Small intestine (tissue), 16 donors: ENCODE measurements at places on chromosomes 7 and 10. TPM values are rescaled to one million over a fixed set of nuclear protein-coding genes. Genes with fewer than 3 reads are reported as not detected.

- H3K36me3 ChIP-seq, result no peaks in the 10 kb centered on the region
- H3K27ac ChIP-seq, result no peak overlapping the region
- H3K4me1 ChIP-seq, result peaks cover 28% of the 10 kb centered on the region
- DNase-seq, result peak; percentile 73
Observed at GRCh38 chr7:100604028-100604975, 2.1 kb downstream of the PCOLCE start.

- H3K27ac ChIP-seq, result peak overlapping the region; percentile 48
- peak; percentile 12 for DNase-seq
- H3K4me3 ChIP-seq, result no peak overlapping the region
- no peaks in the 10 kb centered on the region for H3K27me3 ChIP-seq
- no peaks in the 10 kb centered on the region for H3K36me3 ChIP-seq
Observed at GRCh38 chr10:59991117-59991516, 84.8 kb upstream of the CCDC6 start.

DNA sequence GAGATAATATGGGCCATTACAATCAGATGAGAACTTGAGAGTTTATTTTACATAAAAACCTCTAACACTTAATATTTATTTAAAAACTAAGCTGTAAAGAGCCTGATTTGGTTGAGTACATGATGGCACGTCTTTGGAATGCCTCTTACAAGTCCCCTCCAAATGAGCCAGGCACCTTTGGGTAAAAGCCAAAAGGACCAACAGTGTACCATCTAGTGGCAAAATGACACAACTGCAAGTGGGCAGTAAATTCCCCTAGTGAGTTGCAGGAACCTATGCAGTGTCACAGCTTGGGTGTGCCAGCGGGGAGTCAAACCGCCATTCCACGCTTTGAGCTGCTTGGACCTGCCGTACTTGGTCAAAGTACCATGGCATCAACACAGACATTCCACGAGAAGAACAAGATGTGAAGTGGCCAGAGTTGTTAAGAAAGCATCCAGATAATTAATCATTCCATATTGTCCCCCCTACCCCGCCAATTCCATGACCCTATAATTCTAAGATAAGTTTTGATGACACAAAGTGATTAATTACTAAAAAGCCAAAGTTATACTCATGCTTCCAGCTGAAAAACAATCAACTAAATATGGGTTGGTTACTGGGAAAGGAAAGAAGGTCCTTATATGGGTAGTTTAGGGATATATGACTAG lies 115.2 kb downstream of the SORBS1 start:
- H3K27me3 ChIP-seq, result no peaks in the 10 kb centered on the region
- no peak overlapping the region for H3K4me3 ChIP-seq
- no peaks in the 10 kb centered on the region for H3K36me3 ChIP-seq
- H3K27ac ChIP-seq, result no peak overlapping the region
- peaks cover 9% of the 10 kb centered on the region for H3K4me1 ChIP-seq

DNA sequence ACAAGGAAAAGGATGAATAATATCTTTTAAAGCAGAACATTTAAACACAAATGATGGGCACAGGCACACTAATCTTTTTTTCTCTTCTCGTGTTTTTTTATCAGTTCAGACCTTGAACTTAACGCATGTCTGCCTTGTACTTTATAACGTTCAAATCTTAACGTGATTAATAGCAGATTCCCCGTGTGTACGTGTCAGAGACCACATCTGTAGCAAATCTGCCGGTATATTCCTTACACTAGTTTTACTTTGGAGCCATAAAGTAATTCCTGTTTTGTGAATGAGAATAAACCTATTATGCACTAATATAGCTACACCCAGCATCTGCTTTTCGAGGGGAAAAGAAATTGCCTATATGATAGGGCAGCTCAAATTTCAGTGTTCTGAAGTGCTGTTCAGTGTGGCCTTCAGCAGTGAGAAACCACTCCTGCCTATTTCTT lies 166.0 kb upstream of the TCF7L2 start:
- DNase-seq, result peak; percentile 76
- peaks cover 4% of the 10 kb centered on the region for H3K4me1 ChIP-seq
- peaks cover 5% of the 10 kb centered on the region for H3K36me3 ChIP-seq
- H3K4me3 ChIP-seq, result peak overlapping the region; percentile 0

GRCh38 chr10:28991333-28992270 lies 297.3 kb upstream of the LYZL1 start:
- no peaks in the 10 kb centered on the region for H3K4me1 ChIP-seq
- no peaks in the 10 kb centered on the region for H3K27me3 ChIP-seq
- no peak overlapping the region for H3K27ac ChIP-seq
- no peak overlapping the region for H3K4me3 ChIP-seq
- H3K36me3 ChIP-seq, result no peaks in the 10 kb centered on the region

- no peaks in the 10 kb centered on the region for H3K27me3 ChIP-seq
- H3K27ac ChIP-seq, result no peak overlapping the region
- H3K4me1 ChIP-seq, result no peaks in the 10 kb centered on the region
- no peaks in the 10 kb centered on the region for H3K36me3 ChIP-seq
Observed at GRCh38 chr7:97081521-97082300, 35.8 kb upstream of the SDHAF3 start.

DNA sequence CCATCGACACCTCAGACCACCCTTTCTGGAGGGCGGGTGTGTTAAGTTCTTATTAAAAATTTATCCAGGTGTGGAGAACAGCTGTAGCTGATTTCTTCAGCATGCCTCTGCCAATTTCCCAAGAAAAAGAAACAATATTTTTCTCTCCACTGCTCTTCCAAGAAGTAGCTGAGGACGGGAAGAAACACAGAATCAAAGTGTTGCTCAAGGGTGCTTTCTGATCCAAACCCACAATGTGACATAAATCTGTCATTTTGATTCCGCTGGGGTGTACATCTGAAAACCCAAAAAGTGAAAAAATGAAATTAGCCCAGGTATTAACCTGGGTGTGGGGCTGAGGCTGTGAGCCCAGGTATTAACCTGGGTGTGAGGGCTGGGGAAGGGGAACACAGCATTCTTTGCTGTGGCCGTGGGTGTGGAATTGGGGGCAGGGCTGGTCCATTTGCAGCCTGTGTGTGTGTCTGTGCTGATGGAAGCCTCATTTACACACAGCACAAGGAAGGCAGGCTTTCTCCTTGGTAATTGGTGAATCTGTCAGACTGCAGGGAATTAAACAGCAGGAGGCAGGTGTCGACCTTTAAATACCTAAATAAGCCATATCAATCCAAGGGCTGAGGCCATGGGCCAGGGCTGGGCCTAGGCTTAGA lies 48.4 kb upstream of the CCDC3 start:
- no peaks in the 10 kb centered on the region for H3K4me1 ChIP-seq
- H3K4me3 ChIP-seq, result no peak overlapping the region
- no peak for DNase-seq
- peaks cover 3% of the 10 kb centered on the region for H3K27me3 ChIP-seq
- no peak overlapping the region for H3K27ac ChIP-seq

GRCh38 chr10:58010073-58010702 lies 257.5 kb downstream of the IPMK start:
- H3K27me3 ChIP-seq, result no peaks in the 10 kb centered on the region
- H3K27ac ChIP-seq, result no peak overlapping the region
- H3K4me1 ChIP-seq, result no peaks in the 10 kb centered on the region
- DNase-seq, result no peak

DNA sequence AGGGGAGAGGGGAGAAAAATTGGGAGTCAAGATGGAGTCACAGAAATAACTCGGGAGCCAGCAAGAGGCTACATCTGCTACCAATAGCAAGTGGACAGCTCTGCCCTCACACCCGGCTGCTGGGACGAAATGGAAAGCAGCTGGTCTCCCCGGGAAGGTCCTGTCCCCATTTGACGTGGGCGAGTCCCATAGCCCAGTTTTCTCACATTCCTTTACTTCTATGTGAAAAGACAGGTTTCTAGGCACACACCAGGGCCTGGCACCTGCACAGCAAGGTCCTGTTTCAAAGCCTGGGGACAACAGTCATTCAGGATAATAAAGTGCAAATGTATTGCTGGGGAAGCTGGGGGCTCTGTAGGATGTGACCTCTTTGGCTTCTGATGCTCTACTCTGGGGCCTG lies 162.6 kb downstream of the OAT start:
- no peaks in the 10 kb centered on the region for H3K4me1 ChIP-seq
- H3K27ac ChIP-seq, result no peak overlapping the region
- no peak overlapping the region for H3K4me3 ChIP-seq
- DNase-seq, result no peak

GRCh38 chr10:30040597-30040996 lies 18.8 kb downstream of the JCAD start:
- no peaks in the 10 kb centered on the region for H3K36me3 ChIP-seq
- H3K4me1 ChIP-seq, result no peaks in the 10 kb centered on the region
- DNase-seq, result no peak
- H3K27me3 ChIP-seq, result no peaks in the 10 kb centered on the region
- peak overlapping the region; percentile 4 for H3K27ac ChIP-seq

DNA sequence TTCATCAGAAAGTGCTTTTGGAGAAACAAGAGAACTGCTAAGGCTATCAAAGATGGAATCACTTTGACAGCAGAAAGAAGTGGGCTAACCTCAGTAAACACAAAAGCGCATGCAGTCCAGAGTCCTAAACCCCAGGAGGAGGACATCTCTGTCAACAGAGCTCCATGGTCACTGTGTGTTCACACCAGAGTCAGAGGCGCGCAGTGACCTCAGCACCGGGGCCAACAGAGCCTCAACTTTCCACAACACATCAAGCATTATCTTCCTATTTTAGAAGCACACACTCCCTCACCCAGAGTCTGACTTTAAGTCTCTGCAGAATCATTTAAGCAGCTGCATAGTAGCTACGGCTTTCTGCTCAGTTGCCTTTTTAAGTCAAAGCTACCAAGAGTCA lies 195.3 kb downstream of the DIP2C start:
- no peaks in the 10 kb centered on the region for H3K27me3 ChIP-seq
- peaks cover 14% of the 10 kb centered on the region for H3K36me3 ChIP-seq
- H3K4me1 ChIP-seq, result no peaks in the 10 kb centered on the region
- no peak overlapping the region for H3K27ac ChIP-seq
- no peak for DNase-seq

- H3K4me3 ChIP-seq, result peak overlapping the region; percentile 83
- H3K27me3 ChIP-seq, result no peaks in the 10 kb centered on the region
- peak; percentile 81 for DNase-seq
- H3K36me3 ChIP-seq, result peaks cover 4% of the 10 kb centered on the region
- peak overlapping the region; percentile 81 for H3K27ac ChIP-seq
Observed at GRCh38 chr10:110498087-110498981, 627 bp downstream of the DUSP5 start.

GRCh38 chr7:47677664-47678063 lies 95.8 kb upstream of the TNS3 start:
- H3K36me3 ChIP-seq, result no peaks in the 10 kb centered on the region
- DNase-seq, result no peak
- H3K4me3 ChIP-seq, result no peak overlapping the region
- no peaks in the 10 kb centered on the region for H3K4me1 ChIP-seq

DNA sequence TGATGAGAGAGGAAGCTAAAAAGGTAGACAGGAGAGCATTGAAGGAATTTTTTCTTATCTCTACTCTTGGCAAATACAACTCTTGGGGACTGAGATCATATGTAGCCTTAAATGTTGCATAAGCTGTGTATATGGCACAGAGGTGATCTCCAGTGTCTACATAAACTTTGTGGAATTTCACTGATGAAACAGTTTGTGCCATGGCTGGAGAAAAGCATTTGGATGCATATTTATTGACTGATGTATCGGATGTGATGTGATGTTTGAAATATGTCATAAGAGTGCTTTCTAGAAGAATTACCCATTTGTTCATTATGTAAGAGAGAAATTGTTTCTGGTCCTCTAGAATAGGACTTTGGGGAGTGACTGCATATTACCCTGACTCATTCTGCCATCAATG lies 244.9 kb upstream of the LRRTM3 start:
- DNase-seq, result no peak
- no peaks in the 10 kb centered on the region for H3K27me3 ChIP-seq
- H3K4me1 ChIP-seq, result no peaks in the 10 kb centered on the region

DNA sequence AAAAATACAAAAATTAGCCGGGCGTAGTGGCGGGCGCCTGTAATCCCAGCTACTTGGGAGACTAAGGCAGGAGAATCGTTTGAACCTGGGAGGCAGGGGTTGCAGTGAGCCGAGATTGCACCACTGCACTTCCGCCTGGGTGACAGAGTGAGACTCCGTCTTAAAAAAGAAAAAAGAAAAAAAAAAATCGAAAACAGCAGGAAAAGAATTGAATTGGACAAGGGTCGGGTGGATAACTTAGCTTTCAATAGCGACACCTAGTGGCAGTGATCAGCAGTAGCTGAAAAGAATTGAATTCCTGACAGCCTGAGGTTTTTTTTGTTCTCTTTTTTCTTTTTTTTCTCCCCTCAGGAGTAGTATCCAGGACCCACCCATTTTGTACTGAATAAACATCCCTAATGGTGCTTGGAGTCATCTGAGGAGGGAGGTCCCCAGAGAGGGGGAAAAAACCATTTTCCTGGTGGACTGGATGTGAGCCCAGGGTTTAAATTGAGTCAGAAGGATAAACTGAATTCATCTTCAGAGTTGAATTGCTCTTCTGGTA lies 55.1 kb downstream of the CYCS start:
- no peaks in the 10 kb centered on the region for H3K27me3 ChIP-seq
- peaks cover 2% of the 10 kb centered on the region for H3K4me1 ChIP-seq
- no peaks in the 10 kb centered on the region for H3K36me3 ChIP-seq
- DNase-seq, result peak; percentile 66

Gene PNLIPRP1
- polyA plus RNA-seq, result 4.5 TPM

Gene MMRN2
- polyA plus RNA-seq, result 0.45 TPM

Gene NKX1-2
- not detected for polyA plus RNA-seq

Gene PTPN20
- 0.81 TPM for polyA plus RNA-seq

Gene UPK3BL2
- polyA plus RNA-seq, result 14.4 TPM
